Stimulated activated naive B cell treated with anti-CD40 and anti-IgM and Interleukin-4, amounts not matched to agents 10 μg/mL and 1 μg/mL and 100 μg/mL, for 72 hours (primary cell): ENCODE measurements at places on chromosomes 16 and 17.

- DNase-seq = no peak
Measured at GRCh38 chr17:29379084-29379991, 10.8 kb upstream of the TAOK1 start.

DNA sequence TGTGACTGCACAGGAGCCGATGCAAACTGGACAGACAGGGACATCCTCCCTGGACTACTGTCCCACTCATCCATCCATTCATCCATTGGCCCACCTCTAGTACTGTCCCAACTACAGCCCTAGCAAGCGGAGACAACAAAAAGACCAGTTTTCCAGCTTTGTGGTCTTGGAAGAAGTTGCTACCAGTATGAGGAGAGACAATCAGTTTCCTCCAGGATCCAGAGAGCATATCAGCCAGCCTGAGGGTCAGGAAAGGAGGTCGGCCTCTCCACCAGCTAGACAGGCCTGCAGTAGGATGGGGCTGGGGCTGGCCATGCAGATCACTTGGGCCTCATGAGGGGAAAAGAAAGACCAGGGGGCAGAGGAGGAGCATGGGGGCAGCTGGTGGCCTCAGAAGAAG is 16.8 kb downstream of the KRT33A start:
- no peak for DNase-seq

DNA sequence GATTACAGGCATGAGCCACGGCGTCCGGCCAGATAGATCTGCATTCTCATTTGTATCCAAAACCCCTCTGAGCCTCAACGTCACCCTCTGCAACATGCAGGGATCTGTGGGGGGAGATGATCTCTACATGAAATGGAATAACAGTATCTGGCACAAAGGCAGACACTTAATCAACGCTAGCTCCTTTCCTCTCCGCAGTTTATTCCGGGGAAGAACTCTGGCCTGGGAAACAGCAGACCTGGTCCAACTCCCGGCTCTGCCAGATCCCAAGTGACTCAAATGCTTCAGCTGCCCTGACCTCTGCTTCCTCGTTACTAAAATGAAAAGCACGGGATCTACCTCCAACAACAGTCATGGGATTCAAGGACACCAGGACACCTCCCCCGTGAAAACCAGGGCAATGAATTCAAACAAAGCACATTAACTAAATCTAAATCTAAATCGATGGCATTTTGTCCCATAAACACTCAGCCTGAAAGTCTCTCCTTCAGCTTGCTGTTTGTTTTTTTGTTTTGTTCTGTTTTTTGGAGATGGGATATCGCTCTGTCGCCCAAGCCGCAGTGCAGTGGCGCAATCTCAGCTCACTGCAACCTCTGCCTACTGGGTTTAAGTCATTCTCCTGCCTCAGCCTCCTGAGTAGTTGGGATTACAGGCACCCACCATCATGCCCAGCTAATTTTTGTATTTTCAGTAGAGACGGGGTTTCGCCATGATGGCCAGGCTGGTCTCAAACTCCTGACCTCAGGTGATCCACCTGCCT is 78.2 kb downstream of the NXN start:
- DNase-seq = no peak

DNA sequence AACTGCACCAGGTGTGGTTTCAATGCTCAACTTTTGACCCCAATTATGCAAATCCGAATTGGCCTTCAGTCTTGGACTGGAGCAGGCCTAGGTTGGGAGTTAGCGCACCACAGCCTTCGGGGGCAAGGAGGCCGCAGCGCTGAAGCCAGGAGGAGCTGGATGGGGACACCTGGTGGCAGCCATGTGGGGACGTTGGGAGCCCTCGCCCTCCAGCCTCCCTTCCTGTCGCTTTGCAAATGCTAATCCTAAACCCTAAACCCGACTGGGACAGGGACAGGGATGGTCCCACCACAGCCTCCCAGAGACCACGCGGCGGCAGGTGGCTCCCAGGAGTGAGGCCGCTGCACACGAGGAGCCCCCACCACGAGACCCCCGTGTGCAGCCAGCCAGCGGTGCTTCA is 58.7 kb downstream of the KLHDC4 start:
- DNase-seq = no peak

GRCh38 chr17:51487947-51488346 is 227.6 kb downstream of the UTP18 start:
- DNase-seq = no peak

GRCh38 chr17:31148205-31148604 is 53.4 kb downstream of the NF1 start:
- DNase-seq = no peak

DNA sequence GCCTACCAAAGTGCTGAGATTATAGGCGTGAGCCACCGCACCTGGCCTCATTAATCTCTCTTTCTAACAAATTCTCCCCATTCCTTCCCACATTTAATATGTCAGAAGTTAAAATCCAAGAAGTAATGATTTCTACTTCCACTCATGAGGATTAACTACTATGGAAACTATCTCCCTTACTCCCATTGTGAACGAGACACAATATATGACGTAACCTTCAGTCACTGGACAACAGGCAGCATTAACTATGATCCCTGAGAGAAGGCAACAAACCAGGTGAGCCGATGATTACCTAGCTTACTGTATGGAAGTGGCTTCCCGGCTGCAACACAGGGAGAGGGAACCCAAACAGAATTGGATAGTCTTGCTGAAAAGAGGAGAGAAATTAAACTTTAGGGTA is 20.0 kb downstream of the GLG1 start:
- DNase-seq = no peak

DNA sequence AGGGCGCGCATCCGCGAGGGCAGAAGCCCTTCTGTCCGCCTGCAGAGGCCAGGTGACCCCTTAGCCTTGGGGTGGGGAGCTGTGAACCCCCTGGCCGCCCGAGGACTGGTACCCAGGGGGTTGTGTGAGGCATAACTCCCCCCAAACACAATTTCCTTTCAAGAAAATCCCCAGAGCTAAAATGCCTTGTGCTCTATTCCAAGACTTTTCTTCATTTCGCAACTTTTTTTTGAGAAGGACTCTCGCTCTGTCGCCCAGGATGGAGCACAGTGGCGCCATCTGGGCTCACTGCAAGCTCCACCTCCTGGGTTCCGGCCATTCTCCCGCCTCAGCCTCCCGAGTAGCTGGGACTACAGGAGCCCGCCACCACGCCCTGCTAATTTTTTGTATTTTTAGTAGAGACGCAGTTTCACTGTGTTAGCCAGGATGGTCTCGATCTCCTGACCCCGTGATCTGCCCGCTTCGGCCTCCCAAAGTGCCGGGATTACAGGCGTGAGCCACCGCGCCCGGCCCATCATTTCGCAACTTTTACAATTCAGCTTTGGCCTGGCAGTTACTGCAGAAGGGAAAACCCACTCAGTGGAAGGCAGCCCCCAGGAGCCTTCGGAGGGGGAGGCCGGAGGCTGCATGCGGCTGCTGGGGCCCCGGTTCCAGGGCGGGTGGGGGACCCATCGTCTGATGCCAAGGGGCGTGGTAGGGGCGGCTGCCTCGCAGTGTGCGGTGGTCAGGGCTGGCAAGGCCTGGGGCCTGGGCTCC is 963 bp upstream of the APRT start:
- DNase-seq = no peak

DNA sequence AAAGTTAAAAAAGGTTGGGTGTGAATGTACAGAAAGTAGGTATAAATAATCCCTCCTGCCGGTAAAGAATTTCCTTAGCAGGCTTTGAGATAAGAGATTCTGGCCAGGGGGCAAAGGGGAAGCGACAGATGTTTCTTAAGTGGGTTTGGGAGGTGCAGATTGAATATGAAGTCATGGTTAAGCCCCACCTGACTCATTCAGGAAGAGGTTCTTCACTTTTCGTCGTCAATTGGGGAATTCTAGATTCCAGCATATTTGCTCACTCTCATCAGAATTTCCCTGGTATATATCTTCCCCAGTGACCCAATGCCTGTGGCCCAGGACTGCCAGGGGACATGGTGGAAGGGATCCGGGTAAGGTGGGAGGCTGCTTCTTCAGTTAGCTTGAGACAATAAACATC is 127.8 kb downstream of the CPPED1 start:
- no peak for DNase-seq

DNA sequence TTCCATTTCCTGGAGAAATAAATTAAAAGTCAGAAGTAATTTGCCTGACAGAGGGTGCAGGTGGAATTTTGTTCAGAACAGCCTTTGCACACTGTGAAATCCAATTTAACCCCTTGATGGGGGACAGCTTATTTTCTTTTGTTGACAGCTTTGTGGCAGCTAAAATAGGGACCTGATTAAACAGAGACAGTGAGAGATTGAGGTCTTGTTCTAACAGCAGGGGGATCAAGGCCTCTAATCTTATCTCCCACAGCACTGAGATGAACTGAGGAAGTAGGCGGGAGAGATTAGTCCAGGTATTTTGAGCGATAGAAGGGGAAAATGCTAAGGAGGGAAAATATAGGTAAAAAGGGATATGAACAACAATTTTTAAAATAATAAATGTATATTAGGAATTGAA is 1491.4 kb upstream of the GOT2 start:
- no peak for DNase-seq

DNA sequence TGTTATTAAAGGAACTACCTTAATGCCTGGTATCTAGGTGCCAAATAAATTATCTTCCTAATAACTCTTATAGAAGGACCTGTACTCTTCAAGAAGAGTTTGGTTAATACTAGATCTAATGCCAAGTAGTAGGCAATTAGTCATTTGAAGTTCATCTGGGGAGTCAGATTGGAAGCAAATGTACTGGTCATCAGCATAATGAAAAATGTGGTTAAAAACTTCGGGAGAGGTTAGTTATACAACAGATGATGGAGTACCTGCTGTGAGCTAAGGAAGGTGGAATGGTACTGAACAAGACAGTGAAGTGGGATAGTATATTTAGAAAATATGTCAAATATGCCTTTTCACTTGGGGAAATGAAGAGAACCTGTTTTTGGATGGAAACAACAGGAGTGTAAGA is 49.2 kb downstream of the TNRC6A start:
- DNase-seq = no peak

GRCh38 chr16:85601272-85601639 is 11.9 kb upstream of the GSE1 start:
- DNase-seq = no peak

DNA sequence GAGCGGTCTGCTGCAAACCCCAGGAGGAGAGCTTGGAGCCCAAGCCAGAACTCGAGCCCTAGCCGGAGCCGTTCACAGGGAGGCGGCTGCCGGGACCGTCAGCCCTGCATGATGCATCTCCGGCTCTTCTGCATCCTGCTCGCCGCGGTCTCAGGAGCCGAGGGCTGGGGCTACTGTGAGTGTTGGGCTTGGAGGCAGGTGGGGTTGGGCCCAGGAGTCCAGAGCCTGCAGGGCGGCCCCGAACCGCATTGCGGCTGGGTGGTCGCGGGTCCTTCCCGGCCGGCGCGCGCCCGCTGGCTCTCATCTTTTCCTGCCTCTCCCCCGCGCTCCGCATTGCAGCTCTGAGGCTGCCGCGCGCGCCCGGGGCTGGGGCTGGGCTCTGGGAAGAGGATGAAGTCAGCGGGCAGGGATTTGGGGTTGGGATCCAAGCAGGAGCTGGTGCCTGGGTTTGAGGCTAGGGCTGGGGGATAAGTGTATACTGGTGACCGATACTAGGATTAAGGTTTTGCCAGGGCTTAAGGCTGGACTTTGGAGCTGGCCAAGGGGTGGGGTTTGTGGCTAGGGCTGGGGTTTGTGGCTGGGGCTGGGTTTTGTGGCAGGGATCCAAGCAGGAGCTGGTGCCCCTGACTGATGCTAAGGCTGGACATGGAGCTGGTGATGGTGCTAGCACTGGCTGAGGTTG is 532 bp downstream of the CNTNAP1 start:
- no peak for DNase-seq

GRCh38 chr17:67995570-67996263 is 552 bp downstream of the C17orf58 start:
- no peak for DNase-seq

DNA sequence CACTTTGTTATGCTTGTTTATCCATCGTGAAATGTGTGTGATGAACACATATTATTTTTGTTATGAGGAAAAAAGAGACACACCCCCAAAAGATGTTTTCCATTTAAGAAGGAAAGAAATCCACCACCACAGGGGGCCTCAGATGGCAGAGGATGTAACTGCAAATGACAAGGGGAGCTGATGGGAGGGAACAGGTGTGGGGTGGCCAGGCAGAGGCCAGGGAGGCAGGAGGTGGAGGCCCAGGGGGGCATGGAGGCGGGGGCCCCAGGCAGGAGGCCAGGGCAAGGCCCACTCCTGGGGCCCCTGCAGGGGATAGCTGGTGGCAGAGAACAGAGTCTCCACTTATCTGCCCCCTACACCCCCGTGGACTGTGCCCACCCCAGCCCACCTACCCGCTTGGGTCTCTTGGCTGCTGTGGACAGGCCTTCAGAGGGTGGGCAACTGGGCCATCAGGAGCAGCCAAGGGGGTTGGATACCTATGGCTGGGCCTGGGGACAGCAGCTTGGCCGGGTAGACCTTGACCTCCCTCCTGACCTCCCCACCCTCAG is 28.0 kb downstream of the PPL start:
- DNase-seq = no peak

DNA sequence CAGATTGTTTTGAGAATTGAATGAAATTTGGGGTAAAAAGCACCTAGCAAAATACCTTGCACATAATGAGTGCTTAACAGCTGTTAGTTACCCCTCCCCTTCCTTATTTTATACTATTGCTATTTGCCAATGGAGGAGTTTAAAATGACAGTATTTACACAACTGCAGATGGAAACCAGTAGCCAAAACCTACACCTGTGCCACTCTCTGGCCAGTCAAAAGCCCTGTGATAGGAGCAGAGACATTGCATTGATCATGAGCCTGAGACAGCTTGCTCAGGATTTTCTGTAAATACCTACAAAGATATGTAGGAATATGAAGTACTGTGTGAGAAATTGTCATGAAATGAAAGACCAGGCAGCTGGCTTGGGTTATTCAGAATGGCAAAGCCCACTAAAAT is 115.3 kb upstream of the HLF start:
- DNase-seq = no peak

- no peak for DNase-seq
Measured at GRCh38 chr16:56409195-56409594, 16.1 kb downstream of the AMFR start.

GRCh38 chr17:78226759-78227454 is 4.5 kb upstream of the TMEM235 start:
- DNase-seq = no peak

- DNase-seq = no peak
Measured at GRCh38 chr16:24639769-24640168, 89.7 kb upstream of the TNRC6A start.

DNA sequence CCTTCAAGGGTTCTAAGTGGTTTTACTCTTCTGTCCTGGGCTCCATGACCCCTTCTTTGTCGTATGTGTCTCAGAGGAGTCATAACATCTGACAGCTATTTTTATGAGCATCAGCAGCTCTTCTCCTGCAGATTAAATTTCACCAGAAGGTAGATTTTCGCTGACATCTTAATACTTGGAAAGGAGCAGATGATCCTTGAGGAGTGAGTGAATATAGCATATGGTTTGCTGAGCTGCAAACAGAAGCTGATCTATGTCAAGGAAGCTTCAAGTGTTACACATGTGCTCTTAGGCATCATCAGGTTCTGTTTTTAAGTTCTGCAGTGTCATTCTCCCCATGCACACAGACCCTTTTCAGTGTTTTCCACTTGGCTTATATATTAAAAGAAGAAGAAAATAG is 49.2 kb upstream of the MYH2 start:
- no peak for DNase-seq
